PC-9 (cell line): ENCODE measurements at places on chromosomes 11 and 22. TPM values are rescaled to one million over a fixed set of nuclear protein-coding genes. Genes with fewer than 3 reads are reported as not detected.

CDC42EP1 gene
- 94.0 and 110 TPM in 2 replicates for total RNA-seq

TPH1 gene
- 0.10 TPM in 1 of 2 replicates, not detected in the other for total RNA-seq

CDC45 gene
- 27.5 and 29.1 TPM in 2 replicates for total RNA-seq

BIK gene
- total RNA-seq = 10.6 and 14.5 TPM in 2 replicates

NCF4 gene
- total RNA-seq = 3.9 and 4.5 TPM in 2 replicates

DNAJB13 gene
- total RNA-seq = 0.79 and 0.90 TPM in 2 replicates
